NCI-H2171 treated with DMSO at 0.1 percent for 48 hours (cell line): ENCODE measurements at places on chromosomes 7 and 10.

- DNase-seq: no peak
Observed at GRCh38 chr7:33307205-33307604, 177.8 kb downstream of the BBS9 start.

- DNase-seq: peak; percentile 62
Observed at GRCh38 chr7:151248346-151249033, at the start of gene SMARCD3. Gene SMARCD3 (minus strand): TSS chr7:151248694. CDS start chr7:151248562, 132 bp downstream.

- no peak for DNase-seq
Observed at GRCh38 chr7:35437619-35438275, 183.8 kb upstream of the TBX20 start.

DNA sequence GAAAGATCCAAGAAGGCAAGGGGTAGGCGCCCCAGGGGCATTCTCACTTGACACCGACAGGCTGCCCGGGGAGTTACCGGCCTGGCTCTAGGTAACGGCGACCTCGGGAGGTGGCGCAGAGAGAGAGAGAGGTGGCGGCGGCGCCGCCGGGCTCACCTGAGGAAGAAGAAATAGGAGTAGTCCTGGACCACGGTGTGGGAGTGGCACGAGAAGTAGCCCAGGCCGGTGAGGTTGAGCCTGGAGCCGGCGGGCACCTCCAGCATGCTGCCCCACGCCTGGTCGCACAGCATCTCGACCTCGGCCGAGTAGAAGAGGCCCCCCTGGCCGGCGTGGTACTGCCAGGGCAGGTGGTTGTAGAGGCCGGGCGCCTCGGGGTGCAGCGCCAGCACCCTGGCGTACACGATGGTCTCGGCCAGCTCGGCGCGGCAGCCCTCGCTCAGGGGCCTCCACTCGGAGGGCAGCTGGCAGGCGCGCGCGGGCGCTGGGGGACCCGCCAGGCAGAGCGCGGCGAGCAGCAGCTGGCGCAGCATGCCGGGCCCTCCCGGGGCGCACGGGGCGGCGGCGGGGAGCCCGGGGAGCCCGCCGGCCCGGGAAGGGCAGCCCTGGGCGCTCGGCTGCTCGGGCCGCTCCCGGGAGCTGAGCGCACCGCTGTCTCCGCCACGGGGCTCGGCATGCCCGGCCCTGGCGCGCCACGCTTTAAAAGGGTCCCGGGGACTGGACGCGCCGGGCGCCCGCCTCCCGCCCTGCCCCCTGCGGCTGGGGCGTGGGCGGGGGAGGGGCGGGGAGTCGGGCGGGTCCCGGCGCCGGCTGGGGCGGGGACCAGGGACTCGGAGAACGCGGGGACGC, at the start of gene CCDC3:
Gene CCDC3, minus strand, starts transcription at position 673 of the 846 bp plus-strand sequence. Its CDS starts 143 bp downstream, at position 530.
- peak; percentile 29 for DNase-seq

- DNase-seq: no peak
Observed at GRCh38 chr10:71381611-71382010, 15.1 kb upstream of the CDH23 start.

- no peak for DNase-seq
Observed at GRCh38 chr10:30127120-30127541, 67.7 kb upstream of the JCAD start.

DNA sequence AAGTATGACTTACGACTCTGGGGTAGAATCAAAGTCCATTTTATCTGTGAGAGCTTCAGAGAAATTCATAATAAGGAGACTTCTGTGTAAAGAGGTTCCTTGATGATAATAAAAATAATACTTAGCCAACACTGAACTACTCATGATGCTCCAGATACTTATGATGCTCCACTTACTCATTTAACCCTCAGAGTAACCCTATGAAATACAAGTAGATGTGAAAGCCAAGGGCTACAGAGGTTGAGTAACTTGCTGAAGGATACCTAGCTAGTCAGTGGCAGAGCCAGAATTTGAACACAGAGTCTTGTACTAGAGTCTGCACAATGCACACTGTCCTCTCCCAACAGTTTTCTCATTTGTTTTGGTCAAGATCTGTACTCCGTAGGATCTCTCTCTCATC, 89.5 kb downstream of the HECW1 start:
- DNase-seq: no peak

GRCh38 chr7:155787171-155787851, 25.0 kb downstream of the SHH start:
- DNase-seq: no peak

- DNase-seq: no peak
Observed at GRCh38 chr7:150339409-150339809, 2.0 kb downstream of the RARRES2 start.

DNA sequence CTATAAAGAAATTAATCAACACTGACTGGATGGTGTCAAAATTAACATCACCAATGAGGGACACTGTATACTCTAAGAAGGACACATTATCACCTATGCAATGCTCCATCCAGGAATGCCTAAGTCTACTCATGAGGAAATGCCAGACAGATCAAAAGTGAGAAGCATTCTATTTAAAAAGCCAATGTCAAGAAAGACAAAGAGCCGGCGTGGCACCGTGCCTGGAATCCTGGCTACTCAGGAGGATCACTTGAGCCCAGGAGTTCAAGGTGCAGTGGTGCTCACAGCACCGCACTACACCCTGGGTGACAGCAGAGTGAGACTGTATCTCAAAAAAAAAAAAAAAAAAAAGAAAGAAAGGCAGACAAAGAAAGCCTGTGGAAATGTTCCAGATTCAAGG, 45.5 kb upstream of the ANAPC16 start:
- no peak for DNase-seq

DNA sequence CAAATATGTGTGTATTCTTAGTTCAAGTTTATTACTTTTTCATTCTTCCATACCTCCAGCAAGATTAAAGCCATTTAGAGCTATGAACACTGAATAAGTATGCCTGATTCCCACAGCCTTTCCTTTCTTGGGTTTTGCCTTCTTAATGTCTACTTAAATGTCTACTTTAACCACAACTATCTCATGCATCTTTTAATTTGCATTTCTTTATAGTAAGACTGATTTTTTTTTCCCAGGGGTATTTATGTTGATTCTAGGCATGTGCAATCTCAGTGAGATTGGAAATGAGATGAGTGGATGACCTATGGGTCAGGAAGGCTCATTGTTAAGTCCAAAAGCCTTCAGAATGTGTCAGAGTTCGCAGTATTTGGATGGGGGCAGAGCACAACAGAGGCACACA, 3.6 kb downstream of the PCBD1 start:
- DNase-seq: no peak

- DNase-seq: no peak
Observed at GRCh38 chr10:93131986-93132385, 58.3 kb downstream of the CYP26A1 start.

DNA sequence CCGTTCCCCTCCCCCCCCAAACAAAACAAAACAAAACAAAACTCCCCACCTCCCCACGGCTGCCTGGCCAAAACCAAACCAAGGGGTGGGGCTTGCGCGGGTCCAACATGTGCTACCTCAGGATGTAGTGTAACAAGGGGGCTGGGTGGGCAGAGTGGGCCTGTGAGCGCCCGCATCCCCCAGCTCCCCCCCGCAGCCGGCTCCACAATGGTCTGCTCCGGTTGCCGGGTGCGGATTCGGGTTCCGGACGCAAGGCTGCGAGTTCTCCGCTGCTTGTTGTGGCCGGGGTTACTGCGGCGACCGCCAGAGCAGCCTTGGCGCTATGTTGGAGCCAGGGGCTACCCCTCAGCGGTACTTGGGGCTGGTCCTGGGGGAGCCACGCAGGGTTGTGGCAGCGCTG, 4.9 kb downstream of the C10orf143 start:
- DNase-seq: no peak

- DNase-seq: no peak
Observed at GRCh38 chr7:132307465-132307864, 268.8 kb downstream of the PLXNA4 start.

GRCh38 chr7:18906901-18907300, 210.5 kb downstream of the TWIST1 start:
- no peak for DNase-seq

DNA sequence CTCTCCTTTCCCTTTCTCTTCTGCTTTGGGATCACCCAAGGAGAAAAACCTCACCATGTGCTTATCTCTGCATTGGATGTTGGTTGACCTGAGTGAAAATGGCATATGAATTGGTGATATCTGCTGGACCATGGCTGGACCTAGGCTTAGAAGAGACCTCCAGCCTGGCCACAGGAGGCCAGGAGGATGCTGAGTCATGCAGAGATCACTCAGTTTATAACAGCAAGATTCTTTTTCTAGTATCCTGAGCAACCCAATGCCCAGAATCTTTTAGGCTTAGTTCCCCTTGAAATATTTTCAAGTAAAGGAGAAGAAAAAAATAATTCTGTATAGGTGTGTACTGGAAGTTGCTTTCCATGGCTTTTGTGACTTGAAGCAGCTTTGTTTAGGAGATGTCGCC, 236.3 kb downstream of the KLF6 start:
- no peak for DNase-seq

DNA sequence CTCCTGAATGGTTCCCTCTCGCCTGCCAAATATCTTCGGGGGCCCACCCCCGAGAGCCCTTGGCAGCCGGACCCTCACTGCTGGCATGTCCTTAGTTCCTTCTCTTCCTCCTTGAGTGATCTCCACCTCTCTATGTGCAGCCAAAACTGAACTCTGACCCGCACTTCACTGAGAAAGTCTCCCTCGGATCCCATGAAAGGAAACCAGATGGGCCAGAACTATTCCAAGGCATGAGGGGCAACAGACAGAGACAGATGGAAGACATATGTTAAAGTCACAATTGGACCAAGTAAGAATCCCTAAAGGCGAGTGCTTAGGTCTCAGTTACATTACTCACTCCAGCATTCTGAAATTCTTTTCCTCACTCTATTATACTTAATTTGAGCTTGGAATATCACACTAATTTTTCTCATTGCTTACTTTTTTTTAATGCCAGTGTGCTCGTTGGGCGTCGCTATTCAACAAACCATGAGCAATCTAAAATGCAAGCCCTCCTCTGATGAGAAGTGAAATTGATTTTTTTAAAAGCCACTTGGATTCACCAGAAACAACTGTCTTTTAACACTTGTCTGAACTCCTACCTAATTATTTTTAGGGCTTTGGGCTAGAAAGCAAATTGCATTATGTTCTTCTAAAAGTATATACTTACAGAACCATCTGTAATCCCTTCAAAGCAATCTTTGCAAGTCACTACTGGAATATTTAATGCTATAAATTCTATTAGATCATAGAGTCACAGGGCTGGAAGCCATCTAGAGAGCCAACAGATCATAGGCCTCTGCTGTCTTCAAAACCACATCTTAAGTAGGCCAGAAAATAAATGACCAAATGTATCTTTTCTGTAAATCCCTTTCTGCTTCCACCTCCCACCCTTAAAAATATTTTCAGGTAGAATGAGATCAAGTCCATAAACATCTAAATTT, 43.3 kb upstream of the EZH2 start:
- DNase-seq: peak; percentile 61

DNA sequence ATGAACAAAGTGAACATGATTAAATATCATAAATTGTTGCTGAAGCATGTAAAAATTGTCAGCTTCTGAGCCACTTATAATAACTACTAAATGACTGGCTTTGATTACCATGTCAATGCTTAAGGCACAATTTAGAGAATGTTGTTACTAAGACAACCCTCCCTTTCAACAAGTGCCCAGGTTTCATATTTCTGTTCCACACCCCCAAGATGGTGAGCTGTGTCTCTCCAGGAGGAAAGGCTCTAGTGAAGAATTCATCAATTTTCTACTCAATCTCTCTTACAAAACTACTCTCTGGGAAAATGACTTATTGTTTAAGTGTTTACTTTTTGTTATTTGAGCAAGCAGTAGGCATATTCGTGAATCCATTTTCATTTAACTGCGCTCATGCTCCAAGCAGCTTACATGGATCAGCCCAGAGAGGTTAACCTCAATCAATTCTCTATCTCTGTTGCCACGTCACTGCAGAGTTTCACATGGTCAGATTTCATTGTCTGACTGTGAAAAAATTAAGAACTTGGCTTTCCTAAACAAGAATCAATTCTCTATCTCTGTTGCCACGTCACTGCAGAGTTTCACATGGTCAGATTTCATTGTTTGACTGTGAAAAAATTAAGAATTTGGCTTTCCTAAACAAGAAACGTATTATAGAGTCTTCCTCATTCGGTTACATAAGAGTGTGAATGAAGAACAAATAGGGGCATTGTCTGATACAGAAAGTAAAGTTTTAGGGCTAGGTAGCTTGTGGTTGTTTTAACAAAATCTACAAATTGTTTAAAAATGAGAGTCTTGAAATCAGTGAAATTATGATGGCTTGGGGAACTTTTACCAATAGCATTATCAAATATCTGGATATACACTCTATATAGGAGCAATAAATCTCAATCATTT, 49.7 kb downstream of the CCDC71L start:
- peak; percentile 15 for DNase-seq

- no peak for DNase-seq
Observed at GRCh38 chr7:130925136-130925794, 191.3 kb upstream of the KLF14 start.

- no peak for DNase-seq
Observed at GRCh38 chr10:105347487-105347886, 706.4 kb downstream of the SORCS3 start.
